ENCODE measurements at places on chromosomes 4 and X.

DNA sequence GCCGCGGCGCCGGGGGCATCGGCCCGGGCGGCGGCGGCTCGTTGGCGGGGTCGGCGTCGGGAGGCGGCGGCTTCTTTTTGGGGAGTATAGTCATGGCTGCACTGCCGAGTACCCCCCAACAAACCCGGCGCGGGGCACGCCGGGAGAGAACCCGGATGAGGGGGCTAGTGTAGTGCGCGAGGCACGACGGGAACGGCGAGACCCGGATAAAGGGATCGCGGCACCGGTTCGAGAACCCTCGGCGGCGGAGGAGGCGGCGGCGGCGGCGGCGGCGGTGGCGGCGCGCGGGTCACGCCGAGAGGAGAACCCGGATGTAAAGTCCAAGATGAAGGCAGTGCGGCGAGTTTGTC, at the start of gene OTUD5:
Gene OTUD5, minus strand, starts transcription at position 131 of the 350 bp plus-strand sequence. Its CDS starts 37 bp downstream, at position 94.
- DNase-seq = no peak

GRCh38 chrX:67585401-67585800, 41.6 kb downstream of the AR start:
- no peak for DNase-seq

DNA sequence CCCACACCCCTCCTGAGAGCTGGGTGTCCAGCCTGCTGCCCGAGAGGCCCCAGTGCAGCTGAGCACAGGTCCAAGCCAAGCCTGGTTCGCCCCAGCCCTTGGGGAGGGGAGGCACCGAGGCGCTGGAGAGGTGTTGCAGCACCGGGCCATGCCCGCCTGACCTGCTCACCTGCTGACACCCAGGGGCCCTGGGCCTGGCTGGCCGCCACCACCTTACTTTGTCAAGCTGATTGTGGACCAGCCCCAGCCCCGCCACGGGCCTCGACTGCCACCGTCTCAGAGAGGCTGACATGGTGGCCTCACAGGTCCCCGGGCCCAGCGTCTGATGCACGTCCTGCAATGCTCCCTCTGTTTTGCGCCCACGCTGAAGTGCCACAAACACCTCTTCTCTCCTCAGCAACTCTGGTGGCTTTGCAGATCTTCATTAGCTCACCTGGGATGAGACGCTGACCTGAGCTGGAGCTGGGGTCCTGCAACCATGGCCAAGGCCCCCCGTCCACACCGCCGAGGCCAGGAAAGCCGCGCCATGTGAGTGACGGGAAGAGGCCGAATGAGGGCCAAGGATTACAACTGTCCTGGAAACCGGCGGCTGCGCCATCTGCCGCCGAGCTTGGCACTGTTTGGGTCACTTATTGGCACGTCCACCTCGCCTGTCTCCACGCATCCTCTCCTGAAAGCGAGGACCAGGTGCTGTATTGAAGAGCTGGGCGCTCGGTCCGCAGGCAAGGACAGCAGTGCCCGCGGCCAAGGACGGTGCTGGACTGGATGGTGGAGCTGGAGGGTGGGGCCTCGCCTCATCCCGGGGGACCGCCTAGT, 7.6 kb downstream of the CPLX1 start:
- no peak for DNase-seq

DNA sequence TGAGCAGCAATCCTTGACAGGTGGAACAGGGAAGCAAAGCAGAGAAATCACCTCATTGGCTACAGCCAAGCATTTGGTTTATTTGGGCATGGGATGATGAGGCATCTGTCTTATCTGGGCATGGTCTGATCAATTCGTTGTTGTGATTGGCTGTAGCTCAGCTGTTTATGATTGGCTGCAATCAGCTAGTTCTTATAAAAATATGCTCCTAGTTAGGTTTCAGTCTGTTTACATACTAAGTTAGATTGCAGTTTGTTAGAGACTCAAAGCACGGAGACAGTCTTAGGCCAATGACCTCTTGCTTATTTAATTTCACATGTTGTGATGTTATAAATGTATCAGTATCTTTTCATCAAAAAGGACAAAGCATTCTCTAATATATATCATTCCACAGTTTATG, 312.0 kb downstream of the PDGFC start:
- DNase-seq = no peak

Data from stromal cell of bone marrow (primary cell).